ENCODE measurements at places on chromosomes 3 and 15.

DNA sequence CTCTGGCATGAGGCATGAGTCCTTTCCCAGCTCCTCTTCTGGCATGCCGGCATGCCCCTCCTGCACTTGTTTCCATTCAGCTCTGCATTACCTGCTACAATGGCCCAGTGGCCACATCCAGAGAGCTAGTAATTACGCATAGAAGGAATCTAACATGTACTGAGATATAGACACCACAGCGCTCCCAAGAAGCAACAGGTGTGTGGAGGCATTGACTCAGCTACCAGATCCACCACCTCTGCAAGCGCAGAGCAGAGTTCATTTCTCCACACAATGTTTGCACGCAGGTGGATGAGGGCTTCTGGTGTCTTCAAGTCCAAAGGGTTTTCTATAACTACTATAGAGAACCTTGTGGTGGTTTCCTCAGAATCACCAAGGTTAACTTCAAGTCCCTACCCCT, 4.2 kb downstream of the MOBP start:
- DNase-seq, result no peak

DNA sequence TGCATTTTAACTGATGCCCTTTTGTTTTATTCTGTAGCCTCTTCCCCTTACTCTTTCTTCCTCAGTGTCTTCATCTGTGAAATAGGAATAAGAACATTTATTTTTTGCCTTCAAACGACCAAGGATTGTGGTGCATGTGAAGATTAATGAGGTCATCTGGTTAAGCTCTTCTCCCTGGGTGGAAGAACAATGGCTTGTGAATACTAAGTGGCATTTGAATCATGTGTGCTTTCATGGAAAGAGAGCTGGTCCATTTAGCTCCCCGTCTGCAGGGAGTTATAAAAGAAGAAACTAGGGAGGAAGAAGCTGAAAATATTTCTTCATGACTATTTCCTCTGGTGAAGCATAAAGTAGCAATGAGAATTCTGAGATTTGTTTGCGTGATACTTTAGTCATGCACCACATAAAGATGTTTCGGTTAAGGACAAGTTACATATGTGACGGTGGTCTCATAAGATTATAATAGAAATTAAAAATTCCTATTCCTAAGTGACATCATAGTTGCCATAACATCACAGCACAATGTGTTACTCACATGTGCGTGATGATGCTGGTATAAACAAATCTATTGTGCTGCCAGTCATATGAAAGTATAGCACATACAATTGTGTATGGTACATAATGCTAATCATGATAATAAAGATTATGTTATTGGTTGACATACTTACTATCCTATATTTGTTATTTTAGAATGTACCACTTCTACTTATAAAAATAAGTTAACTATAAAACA, 374.3 kb downstream of the RBMS3 start:
- no peak for DNase-seq

GRCh38 chr3:58459160-58459559, 25.5 kb upstream of the PDHB start:
- DNase-seq, result no peak

DNA sequence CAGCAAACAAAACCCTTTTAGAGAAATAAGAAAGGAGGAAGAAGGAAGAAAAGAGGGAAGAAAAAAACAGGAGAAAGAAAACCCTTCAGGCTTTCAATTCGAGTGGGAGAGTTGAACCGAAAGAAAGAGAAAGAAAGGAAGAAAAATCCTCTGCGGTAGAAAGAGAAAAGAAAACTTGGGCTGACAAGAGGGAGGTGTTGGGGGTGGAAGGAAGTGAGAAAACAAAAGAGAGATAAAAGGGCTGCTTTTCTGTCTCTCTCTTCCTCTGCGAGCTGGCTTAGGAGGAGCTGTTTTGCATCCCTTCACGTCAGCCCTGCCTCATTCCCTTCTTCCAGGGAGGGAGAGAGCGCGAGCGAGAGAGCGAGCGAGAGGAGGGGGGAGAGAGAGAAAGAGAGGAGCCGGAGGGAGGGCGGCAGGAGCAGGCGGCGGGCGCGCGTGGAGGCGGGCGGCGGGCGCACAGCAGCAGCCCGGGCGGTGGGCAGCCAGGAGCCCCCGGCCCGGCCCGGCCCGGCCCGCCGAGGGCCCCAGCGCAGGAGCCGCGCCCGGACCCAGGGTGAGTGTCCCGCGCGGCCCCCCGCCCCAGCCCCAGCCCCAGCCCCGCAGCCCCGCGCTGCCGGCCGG, at the start of gene ZNF710:
Gene ZNF710, plus strand, starts transcription at position 263 of the 621 bp plus-strand sequence. CDS start 65,814 bp downstream, outside the sequence.
- peak; percentile 49 for DNase-seq

DNA sequence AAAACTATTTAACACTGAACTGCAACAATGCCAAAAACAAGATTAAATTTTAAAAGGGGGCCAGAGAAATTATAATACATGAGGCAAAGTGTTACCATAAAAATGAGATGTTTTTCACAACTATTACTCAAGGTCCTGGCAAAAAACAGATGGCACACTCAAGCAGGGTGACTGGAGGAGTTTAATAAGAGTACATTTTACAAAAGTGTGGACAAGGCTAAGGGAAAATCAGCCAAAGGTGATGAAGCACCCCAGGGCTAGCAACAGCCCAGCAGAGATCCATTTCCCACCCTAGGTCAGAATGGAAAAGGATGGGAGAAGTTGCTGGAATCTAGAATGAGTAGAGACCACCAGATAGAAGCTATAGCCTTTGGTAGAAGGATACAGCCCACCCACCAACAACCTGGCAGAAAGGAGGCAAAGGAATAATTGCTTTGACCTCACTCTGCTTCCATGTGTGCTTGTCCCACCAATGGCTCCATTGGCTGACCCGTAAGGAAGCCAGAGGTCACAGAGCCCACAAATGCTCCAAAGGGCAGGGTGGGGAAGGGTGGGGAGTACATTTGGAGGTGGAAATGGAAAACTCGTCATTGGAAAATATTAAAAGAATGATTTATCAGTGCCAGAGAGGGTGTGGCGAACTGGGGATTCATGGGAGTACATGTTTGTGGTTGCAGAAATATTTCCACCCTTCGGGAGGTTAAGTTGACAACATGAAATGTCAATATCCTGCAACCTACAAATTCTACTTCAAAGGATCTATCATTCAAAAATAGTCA, 161.0 kb upstream of the UBE2E2 start:
- DNase-seq, result no peak

- no peak for DNase-seq
Measured at GRCh38 chr3:102016417-102016816, 167.1 kb downstream of the NFKBIZ start.

DNA sequence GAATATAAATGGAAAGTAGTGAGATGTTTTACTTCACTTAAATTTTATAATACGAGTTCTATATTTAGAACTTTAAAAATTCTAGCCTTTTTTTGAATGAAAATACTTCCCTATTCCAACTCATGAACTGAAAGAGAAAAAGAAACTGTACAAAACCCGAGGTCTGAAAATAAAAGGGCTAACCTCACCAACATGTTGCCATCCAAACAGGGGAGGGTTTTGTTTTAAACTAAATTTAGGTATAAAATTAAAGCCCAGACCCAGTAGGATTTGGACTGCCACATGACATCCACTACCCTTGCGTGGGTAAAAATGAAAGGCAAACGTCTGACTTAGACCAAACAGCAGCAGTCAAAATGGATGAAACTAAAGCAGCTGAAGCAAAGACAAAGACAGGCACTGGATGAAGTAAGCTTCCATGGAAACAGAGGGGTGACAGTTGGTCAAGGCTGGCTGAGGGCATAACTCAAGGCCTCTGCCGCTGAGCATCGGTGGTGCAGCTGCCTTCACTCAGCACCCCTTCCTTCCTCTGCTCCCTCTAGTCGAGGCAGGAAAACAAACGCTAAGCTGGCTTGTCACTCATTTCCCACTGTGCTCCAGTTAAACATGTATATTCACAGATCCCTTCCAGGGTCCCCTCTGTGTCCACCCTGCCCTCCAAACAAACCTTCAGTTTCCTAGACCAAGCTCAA, 58.1 kb downstream of the TM4SF4 start:
- DNase-seq, result no peak

DNA sequence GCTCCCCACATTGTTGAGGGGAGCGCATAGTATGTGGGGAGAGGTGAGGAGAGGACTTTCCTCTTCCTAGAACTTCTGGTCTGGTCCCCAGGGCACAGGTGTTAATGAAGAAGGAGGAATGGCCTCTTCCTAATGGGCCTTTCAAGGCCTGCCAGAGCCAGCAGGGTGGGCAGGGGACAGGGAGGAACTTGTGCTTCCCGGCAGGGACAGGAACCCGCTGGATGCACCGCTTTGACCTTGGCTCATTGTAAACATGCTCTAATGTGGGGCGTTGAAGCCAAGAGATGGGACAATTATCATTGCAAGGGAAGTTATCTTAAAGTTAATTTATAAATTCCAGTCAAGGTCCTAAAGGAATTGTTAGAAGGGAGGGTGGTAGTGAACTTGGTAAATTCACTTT, 21.0 kb upstream of the CHRNB4 start:
- DNase-seq, result no peak

DNA sequence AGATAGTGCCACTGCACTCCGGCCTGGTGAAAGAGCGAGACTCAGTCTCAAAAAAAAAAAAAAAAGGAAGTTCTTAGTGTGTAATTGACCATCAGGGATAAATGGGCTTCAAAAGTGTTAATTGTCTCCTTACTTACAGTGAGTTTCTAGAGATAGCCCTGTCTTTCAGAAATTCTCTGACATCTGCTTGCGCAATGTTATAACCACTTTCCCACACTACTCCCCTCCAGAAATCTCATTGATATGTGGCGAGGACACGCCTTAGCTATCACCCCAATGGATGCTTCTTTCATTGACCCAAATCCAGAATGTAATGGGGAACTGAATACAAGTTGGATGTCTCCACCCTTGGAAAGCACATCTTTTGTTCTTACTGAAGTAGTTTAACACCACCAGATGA, 70.9 kb downstream of the GMPS start:
- DNase-seq, result no peak

GRCh38 chr15:25456196-25456595, 17.4 kb upstream of the UBE3A start:
- no peak for DNase-seq

- no peak for DNase-seq
Measured at GRCh38 chr15:66898656-66899386, 166.6 kb upstream of the SMAD3 start.

- DNase-seq, result no peak
Measured at GRCh38 chr3:122992676-122993075, 34.9 kb downstream of the SEMA5B start.

GRCh38 chr15:63010386-63010785, 32.2 kb upstream of the TPM1 start:
- DNase-seq, result no peak

- DNase-seq, result no peak
Measured at GRCh38 chr15:28919201-28919635, 33.4 kb downstream of the APBA2 start.

GRCh38 chr15:65579762-65580161, 31.2 kb downstream of the INTS14 start:
- DNase-seq, result no peak
